Kidney epithelial cell (primary cell): ENCODE measurements at places on chromosomes 2 and 18.

- no peak for DNase-seq
These were observed 198.5 kb downstream of the TNS1 start for GRCh38 chr2:217804338-217804737.

GRCh38 chr2:160752475-160753330 lies 259.1 kb upstream of the RBMS1 start:
- DNase-seq = no peak

- no peak for DNase-seq
These were observed 121.8 kb downstream of the CDC42EP3 start for GRCh38 chr2:37549598-37549997.

DNA sequence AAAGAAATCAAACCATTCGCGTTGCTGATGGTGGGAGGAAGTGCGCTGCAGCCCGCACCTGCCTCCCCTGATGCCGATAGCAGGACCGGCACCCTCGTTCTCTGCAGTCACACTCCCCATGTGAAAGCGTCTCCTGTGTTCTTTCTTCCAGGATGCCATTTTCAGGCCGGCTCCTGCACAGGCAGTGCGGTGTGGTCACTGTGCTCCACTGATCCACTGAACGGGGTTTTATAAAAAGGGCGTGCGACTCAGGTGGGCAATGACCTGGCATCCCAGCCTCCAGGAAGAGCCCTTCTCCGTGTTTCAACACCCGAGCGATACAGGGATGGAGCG lies 88.3 kb upstream of the SNTG2 start:
- DNase-seq = no peak

GRCh38 chr2:810397-810796 lies 133.2 kb upstream of the TMEM18 start:
- DNase-seq = no peak

- no peak for DNase-seq
These were observed 177.8 kb downstream of the TMEM163 start for GRCh38 chr2:134540990-134541389.

DNA sequence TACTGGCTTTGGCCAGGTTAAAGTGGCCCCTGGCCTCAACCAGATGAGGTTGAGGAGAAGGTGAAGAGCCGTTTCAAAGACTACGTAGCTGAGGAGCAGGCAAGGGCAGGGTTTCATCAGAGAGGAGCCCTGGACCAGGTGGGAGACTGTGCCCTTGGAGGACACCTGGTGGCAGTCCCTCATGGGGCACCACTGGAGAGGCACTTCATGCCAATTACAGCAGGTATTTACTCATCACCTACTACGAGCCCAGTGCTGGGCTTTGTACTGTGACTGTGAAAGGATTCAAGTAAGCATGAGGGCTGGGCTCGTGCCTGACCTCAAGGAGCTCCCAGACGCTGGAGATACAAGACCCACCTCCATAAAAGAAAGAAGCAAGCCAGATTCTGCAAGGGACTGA lies 37.6 kb downstream of the SMAD7 start:
- no peak for DNase-seq

DNA sequence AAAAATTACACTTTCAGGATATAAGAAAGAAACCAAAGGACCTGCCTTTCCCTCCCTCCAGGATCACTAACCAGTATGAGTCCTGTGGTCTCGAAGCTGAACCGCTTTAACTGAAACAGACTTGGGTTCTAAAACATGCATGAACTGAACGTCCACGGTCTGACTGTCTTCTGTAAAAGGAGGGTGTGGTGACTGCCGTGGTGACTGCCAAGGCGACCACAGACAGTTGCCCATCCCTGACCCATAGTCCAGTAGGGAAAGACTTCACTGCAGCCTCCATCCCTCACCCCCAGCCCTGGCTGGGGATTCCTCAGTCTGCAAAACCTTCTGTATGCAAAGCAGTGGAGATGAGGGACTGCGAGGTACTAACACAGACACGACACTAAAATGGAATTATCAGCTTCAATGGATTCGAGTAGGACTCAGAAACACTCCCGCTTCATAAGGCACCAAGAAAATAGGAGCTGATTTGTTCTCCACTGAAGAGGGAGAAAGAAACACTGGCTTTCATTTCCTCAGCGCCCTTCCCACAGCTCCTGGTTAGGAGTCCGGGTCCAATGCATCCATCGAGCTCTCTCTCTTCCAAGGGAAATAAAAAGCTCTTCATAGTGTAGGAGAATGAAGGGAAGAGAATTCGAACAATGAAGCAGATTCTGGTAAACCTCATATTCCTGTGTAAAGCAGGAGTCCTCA lies 197.2 kb downstream of the HDAC4 start:
- no peak for DNase-seq

- peak; percentile 96 for DNase-seq
These were observed 129.7 kb downstream of the TGIF1 start for GRCh38 chr18:3579701-3580100.

DNA sequence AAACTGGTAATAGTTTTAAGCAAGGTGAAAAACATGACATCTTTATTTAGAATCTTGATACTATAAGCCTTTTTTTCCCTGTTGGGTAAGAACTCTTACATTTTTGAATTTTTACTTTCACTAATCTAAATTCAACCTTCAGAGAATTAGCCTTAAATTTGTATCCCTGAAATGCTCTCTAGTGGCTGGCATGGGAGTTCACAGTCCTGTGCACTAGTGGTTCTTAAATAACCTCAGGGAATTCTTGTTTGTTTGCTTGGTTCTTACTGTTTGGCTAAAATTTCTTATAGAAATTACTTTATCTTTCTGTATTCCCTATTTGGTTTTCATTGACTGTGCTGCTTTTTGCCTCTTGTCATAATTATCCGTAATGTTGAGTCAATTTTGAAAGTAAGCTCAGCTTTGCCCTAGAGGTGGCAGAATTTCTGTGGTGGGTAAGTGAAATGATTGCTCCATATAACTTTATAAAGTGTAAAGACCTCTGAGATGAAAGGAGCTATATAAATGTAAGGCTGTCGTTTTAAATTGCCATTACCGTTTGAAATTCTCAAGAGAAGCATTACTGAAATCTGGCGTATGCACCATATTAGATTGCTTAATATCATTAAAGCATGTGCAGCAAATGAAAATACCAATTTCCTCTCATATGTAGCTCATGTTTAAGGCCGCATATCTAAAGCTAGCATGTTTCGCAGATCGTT lies 391.3 kb upstream of the FIGN start:
- DNase-seq = no peak
